ENCODE measurements at places on chromosomes 5 and 9. TPM values are rescaled to one million over a fixed set of nuclear protein-coding genes. Genes with fewer than 3 reads are reported as not detected.

The TRUB2 gene
- 11.3 TPM for total RNA-seq

DNA sequence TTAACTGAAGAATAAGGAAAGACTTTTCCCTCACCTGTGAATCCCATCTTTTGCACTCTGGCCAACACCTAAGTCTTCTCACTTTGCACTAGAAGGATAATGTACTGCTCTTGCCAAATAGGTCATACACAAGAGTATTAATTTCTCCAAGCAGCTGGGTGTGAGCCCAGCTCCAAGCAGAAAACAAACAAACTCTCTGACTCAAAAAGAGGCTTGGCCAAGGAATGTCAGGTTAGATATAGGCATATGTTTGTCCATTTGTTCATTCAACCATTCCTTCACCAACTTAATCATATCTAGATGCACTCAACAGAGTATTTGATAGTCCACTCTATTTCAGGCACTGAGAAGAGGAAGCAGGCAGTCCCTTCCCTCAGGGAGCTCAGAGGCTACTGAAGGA is 84.4 kb downstream of the HTR4 start:
- no peak for DNase-seq

DNA sequence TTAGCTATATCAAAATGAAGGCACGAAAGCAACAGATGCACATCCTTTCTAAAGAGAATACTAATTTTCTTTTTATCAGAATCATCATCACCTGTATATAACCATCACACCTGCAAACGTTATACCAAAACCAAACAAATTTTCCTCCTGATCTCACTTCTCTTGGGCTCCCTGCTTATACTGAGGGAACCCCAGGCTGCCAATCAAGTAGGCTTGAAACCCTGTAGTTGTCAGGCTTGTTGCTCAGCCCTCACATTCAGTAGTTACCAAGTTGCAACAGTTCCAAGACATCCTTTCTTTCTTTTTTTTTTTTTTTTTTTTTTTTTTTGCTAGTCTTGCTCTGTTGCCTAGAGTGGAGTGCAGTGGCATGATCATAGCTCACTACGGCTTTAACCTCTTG is 12.7 kb downstream of the STRBP start:
- DNase-seq = no peak

DNA sequence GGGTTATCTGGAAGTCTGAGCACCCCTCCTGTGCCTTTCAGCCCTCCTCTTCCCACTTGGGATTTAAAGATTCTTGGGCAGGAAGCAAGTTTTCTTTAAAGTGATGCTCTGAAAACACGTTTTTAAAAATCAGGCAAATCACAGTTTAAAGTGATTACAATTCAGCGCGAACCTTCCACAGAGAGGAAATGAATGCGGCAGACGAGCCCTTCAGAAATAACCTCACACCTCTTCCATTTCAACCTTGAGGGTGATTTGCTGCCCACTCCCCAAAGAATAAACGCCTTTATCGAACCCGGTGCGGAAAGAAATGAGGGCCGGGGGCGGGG is 2.3 kb upstream of the EFNA5 start:
- DNase-seq = no peak

Measured in vagina (tissue), 2 donors.